IPS DF 6.9 (cell line): ENCODE measurements at places on chromosomes 12 and 14.

- H3K4me1 ChIP-seq = no peaks in the 10 kb centered on the region
- H3K27ac ChIP-seq = no peak overlapping the region
- no peak for DNase-seq
- H3K36me3 ChIP-seq = peaks cover 2% of the 10 kb centered on the region; the same call in 1 of the 2 replicates
- no peaks in the 10 kb centered on the region for H3K27me3 ChIP-seq
Measured at GRCh38 chr14:67319142-67319541, 40.5 kb downstream of the ATP6V1D start.

DNA sequence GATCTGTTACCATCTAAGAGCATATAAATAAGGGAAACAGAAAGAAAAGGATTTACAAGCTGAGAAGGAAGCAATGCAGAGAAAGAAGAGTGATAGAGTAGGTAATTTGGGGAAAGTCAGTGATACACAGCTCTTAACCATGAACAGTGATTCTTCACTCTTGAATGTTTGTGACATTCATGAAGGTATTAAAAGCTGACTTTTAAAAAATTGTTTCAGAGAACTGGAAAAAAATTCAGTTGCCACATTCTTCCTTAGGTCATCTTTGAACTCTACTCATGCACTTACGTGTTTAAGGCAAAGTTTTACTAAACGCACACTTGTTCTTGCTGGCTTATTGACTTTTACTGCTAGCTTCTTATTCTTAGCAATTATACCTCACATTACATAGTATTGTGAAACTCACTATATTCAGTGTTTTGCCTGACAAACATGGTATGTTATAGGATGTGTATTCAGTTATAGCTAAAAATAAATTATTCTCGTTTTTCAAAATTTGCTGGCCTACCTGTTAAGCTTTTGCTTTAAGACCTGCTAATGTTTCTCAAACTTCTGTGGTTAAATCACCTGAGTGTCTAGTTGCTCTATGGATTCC is 10.9 kb downstream of the HIF1A start:
- no peak for DNase-seq
- no peaks in the 10 kb centered on the region for H3K4me1 ChIP-seq
- H3K27me3 ChIP-seq = no peaks in the 10 kb centered on the region
- no peak overlapping the region for H3K4me3 ChIP-seq
- H3K36me3 ChIP-seq = no peaks in the 10 kb centered on the region

DNA sequence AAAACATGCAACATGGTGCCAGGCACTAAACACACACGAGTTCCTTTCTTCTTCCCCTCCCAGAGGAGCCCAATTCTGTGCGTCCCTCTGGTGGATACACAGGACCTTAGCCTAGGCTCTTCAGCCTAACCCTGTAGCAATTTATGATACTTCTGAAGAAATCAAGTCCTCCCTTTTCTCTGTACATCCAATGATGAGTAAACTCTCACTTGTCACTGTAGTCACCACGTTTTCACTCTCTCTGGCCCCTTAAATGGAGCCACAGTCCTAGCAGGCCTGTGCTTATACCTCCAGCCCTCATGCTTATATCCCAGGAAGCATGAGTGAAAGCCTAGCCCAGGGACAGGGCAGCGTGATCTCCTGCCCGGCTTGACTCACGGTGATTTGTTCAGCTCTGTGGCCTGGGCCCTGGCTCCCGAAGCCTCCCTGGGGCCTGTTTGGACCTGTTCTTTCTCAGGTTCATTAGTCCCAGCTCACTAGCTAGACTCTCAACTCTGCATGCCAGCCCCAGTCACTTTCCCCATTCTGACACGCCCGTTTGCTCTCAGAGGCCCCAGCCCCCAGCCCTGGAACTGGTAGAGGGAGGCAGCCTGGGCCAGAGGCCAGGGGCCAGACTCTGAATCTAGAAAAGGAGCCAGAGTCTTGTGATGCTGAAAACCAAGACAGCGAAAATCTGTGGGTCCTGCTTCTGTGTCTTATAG is 24.1 kb upstream of the PLEKHG3 start:
- no peaks in the 10 kb centered on the region; the same call in 1 of the 2 replicates for H3K4me1 ChIP-seq
- no peak overlapping the region for H3K27ac ChIP-seq
- no peak for DNase-seq
- H3K4me3 ChIP-seq = no peak overlapping the region

- H3K27me3 ChIP-seq = no peaks in the 10 kb centered on the region
- H3K27ac ChIP-seq = no peak overlapping the region
- peaks cover 4% of the 10 kb centered on the region for H3K4me1 ChIP-seq
- no peak for DNase-seq
- no peaks in the 10 kb centered on the region for H3K36me3 ChIP-seq
Measured at GRCh38 chr12:27549236-27549800, 25.3 kb downstream of the PPFIBP1 start.

DNA sequence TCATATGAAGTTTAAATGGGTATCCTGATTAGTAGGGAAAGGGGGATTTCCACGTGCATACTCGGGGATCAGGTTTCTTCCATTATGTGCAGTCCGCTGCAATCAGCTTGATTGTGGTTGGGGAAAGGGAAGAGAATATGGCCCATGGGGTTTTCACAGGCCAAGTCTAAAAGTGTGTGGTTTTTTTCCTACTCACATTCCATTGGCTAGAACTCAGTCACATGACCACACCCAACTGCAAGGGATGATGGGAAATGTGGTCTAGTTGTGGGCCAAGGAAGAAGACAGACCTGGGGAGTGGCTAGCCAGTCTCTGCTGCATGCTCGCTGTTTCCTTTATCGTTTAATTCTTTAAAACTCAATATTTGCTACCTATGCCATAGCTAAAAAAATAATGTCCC is 105.1 kb downstream of the PRIMA1 start:
- no peaks in the 10 kb centered on the region for H3K27me3 ChIP-seq
- no peak overlapping the region for H3K4me3 ChIP-seq
- H3K36me3 ChIP-seq = no peaks in the 10 kb centered on the region

DNA sequence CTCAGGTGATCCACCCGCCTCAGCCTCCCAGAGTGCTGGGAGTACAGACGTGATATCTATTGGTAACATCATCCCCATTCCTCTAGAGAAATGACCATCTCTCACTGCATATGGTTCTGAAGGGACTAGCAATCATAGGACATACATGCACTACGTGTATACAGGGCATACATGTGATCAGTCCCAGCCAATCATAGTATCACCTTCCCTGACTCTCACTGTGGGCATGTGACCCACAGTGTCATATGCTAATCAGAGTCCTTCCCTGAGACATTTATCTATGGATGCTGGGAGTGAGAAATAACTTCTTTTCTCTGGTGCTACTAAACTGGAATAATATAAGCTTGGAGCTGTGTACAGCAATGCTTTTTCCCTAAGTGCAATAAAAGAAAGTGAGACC is 12.1 kb upstream of the FBXW8 start:
- H3K27me3 ChIP-seq = no peaks in the 10 kb centered on the region
- no peak for DNase-seq
- H3K4me1 ChIP-seq = no peaks in the 10 kb centered on the region
- no peak overlapping the region for H3K27ac ChIP-seq

DNA sequence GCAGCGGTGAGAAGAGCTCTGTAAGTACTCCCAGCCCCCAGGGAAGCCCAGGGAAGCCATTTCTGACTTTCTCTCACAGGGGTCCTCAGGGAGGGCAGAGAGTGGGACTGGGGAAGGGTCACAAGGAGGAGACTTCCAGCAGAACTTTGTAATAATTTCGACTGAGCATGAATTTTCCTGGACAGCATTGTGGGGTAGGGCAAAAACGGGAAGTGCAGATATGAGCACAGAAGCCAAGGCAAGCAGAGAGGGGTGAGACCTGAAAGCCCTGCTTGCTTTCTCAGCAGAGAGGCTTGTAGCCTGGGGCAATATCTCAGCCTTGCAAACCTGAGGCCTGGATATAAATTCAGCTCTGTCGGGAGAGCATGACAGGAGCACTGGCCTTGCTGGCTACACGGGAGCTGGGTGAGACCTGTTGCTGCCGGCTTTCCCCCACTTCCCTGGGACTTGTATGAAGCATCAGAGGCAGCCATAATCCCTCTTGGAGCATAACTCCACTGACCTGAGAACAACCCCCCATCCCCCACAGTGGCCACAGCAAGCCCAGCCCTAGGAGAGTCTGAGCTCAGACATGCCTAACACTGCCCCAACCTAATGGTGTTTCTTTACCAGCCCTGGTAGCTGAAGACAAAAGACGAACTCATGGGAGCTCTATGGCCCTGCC is 9.8 kb upstream of the IQSEC3 start:
- H3K4me3 ChIP-seq = no peak overlapping the region
- no peaks in the 10 kb centered on the region for H3K4me1 ChIP-seq
- H3K27ac ChIP-seq = no peak overlapping the region
- DNase-seq = no peak

- H3K27me3 ChIP-seq = no peaks in the 10 kb centered on the region
- no peaks in the 10 kb centered on the region for H3K4me1 ChIP-seq
- no peak for DNase-seq
- no peak overlapping the region for H3K27ac ChIP-seq
Measured at GRCh38 chr12:76047742-76048141, 16.2 kb upstream of the PHLDA1 start.

- no peaks in the 10 kb centered on the region for H3K27me3 ChIP-seq
- H3K4me1 ChIP-seq = no peaks in the 10 kb centered on the region
- H3K27ac ChIP-seq = no peak overlapping the region
- no peak overlapping the region for H3K4me3 ChIP-seq
Measured at GRCh38 chr14:96584907-96585671, 82.9 kb downstream of the PAPOLA start.

DNA sequence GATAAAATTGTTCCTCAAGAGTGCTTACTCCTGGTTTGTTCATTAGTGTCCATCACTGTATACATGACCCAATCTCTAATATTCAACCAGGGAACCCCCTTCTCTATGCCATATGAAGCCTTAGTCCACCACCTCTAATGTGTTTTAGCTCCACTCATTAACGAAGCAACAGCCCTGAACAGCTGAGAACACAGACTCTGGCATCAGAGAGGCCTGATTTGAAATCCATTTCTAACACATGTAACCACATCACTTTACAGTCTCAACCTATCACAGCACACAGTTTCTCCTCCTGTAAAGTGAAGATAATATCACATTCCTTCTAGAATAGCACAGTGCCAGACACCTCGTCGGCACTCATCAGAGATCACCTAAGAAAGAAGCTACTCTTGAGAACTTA is 64.3 kb downstream of the C2CD5 start:
- H3K27me3 ChIP-seq = no peaks in the 10 kb centered on the region
- DNase-seq = no peak
- no peaks in the 10 kb centered on the region for H3K4me1 ChIP-seq

DNA sequence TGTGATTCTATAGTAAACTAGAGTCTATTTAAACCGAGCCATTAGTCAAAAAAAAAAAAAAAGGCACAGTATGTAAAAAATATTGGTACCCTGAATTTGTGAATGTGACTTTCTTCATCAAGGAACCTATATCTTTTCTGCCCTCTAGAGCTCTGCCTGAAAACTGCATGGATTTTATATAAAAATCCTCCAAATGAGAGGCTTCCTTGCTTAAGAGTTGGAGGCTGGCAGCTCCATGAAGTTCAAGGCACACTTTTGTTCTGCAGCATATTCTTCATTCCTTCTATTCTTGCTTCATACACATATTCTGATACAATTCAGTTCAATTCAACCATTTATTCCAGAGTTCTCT is 23.1 kb upstream of the NKX2-8 start:
- H3K27ac ChIP-seq = no peak overlapping the region
- no peaks in the 10 kb centered on the region for H3K27me3 ChIP-seq
- H3K4me1 ChIP-seq = no peaks in the 10 kb centered on the region
- H3K36me3 ChIP-seq = no peaks in the 10 kb centered on the region

GRCh38 chr14:91367173-91368171 is 50.1 kb downstream of the CCDC88C start:
- no peaks in the 10 kb centered on the region for H3K27me3 ChIP-seq
- no peak overlapping the region for H3K4me3 ChIP-seq
- no peak for DNase-seq
- H3K27ac ChIP-seq = no peak overlapping the region
- H3K36me3 ChIP-seq = no peaks in the 10 kb centered on the region

- no peak for DNase-seq
- no peak overlapping the region for H3K27ac ChIP-seq
- H3K36me3 ChIP-seq = no peaks in the 10 kb centered on the region
Measured at GRCh38 chr14:55867719-55868118, 250.5 kb upstream of the PELI2 start.

DNA sequence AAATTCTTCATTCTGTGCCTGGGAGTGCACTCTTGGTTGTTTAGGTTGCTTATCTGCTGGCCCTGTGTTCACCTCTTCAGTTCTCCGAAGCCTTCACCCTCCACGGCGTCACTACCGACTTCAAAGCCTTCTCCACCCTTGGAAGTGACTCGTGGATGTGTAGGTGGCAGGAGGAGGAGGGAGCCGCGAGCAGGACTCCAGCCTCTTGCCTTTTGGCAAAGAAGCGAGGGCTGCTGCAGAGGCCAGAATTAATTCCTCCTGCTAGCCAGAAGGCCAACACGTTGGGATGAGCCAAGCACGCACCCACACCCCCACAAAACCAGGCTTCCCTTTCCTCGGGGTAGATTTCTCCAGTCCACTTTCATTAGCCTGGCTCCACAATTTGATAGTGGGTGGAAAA is 86.5 kb downstream of the TBX5 start:
- DNase-seq = no peak
- H3K4me3 ChIP-seq = no peak overlapping the region
- no peak overlapping the region for H3K27ac ChIP-seq
- no peaks in the 10 kb centered on the region for H3K36me3 ChIP-seq
- no peaks in the 10 kb centered on the region for H3K4me1 ChIP-seq
- no peaks in the 10 kb centered on the region for H3K27me3 ChIP-seq

DNA sequence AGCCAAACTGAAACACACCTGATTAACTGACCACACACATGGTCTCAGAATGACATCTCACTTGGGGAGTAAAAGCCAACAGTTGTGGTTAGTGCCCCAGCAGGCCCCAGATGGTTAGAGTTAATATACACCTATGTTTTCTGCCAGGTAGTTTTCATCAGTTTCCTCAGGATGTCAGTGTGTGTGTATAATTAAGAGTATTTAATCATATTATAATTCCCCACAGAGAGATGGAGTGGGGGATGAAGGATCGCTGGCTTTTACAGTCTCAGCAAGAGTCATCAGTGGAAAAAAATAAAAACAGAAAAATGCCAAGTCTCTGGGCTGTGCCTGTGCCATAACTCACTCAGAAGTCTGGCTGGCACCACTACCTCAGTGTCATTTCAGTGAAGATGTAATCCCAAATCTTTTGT is 412.5 kb downstream of the ZFP36L1 start:
- H3K27ac ChIP-seq = no peak overlapping the region
- no peak for DNase-seq
- no peak overlapping the region for H3K4me3 ChIP-seq
- H3K4me1 ChIP-seq = 0 out of 2 replicates have a peak, but pooled peaks cover 1% of the 10 kb centered on the region
- no peaks in the 10 kb centered on the region for H3K27me3 ChIP-seq

GRCh38 chr12:101694297-101694848 is 3.1 kb upstream of the CHPT1 start:
- H3K4me3 ChIP-seq = no peak overlapping the region
- no peaks in the 10 kb centered on the region; the same call in 1 of the 2 replicates for H3K36me3 ChIP-seq
- no peak overlapping the region for H3K27ac ChIP-seq
